Activated CD4-positive, alpha-beta T cell treated with anti-CD3 and anti-CD28 coated beads, Interleukin-2, Interleukin-4, amounts not matched to agents 100 ng/mL and 50 ng/mL, durations not matched to agents 16 hours and 8 hours (primary cell): ENCODE measurements at places on chromosomes 2 and 18.
A peak's percentile ranks its signal among the peaks of the same experiment; 100 is the strongest.

- no peak for DNase-seq
These were observed 493.9 kb upstream of the MAP2 start for GRCh38 chr2:208929894-208930427.

GRCh38 chr2:82215212-82215611 is 1910.7 kb upstream of the LRRTM1 start:
- DNase-seq: no peak

- no peak for DNase-seq
These were observed 31.9 kb upstream of the CWC22 start for GRCh38 chr2:180038997-180039396.

DNA sequence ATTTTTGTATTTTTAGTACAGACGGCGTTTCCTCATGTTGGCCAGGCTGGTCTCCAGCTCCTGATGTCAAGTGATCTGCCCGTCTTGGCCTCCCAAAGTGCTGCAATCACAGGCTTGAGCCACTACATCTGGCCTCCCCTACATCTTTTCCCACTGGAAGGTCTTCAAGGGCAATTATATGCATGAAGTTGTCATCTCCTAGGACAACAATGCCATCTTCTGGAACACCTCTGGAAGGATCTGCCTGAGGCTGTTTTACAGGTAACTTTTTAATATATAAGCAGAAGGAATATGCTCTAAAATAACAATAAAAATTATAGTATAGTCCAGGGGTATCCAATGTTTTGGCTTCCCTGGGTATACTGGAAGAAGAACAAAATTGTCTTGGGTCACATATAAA is 321.4 kb downstream of the AFF3 start:
- no peak for DNase-seq

DNA sequence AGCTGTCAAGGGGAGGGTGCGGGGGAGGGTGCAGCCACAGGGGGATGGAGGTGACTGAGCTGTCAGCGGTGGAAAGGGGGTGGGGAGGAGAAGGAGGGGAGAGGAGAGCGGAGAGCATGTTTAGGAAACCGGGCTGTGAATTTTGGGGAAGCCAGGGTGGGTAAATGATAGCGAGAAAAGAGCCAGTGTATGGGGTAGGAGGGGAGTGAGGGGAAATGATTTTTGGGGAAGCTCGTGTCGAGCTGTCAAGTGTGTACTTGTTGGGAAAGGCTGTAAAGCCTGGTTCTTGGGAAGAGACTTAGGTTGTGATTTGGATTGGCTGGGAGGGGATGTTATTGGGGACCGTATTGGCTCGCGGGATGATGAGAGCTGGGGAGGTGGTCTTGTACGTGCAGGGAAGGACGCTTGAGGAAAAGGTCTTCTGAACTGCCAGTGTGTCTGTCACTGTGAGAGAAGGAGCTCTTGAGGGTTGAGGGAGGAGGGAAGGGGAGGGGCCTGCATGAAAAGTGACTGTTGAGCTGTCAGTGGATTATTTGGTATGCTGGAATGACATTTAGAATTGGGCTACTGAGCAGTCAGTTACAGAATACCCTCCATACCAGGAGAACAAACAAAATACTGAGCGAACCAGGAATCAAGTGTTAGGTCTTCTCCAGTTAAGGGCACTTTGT is 1.0 kb downstream of the UBR3 start:
- DNase-seq: peak; percentile 50

GRCh38 chr2:192413812-192414681 is 219.3 kb upstream of the TMEFF2 start:
- DNase-seq: no peak

- DNase-seq: no peak
These were observed 1.9 kb upstream of the NEUROD1 start for GRCh38 chr2:181682026-181682789.

DNA sequence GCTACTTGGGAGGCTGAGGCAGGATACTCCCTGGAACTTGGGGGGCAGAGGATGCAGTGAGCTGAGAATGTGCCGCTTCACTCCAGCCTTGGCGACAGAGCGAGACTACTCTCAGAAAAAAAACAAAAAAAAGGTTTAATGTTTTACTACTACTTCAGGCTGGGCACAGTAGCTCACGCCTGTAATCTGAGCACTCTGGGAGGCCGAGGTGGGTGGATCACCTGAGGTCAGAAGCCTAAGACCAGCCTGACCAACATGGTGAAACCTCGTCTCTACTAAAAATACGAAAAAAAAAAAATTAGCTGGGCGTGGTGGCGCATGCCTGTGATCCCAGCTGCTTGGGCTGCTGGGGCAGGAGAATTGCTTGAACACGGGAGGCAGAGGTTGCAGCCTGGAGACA is 75.7 kb upstream of the ATIC start:
- no peak for DNase-seq

DNA sequence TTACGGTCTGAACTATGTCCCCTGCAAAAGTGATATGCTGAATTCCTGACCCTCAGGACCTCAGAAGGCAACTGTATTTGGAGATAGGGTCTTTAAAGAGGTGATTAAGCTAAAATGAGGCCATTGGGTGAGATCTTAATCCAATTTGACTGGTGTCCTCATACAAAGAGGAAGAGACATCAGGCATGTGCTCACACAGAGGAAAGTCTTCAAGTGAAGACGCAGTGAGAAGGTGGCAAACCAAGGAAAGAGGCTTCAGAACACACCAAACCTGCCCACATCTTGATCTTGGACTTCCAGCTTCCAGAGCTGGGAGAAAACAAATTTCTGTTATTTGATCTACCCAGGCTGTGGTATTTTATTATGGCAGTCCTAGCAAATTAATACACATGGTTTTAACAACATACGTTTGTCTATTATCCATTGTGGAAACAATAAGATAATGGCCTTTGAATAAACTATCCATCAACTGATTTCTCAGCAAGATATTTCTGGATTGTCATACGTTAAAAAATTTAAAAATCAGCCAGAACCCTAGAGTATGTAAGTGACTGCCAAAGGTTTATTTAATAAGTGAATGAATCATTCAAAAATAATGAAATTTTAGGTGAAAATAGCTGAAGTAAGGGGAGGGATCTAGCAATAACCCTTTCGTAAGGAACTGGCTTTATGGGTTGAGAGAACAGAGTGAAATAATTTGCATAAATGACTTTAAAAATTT is 6.5 kb downstream of the WIPF1 start:
- DNase-seq: no peak

DNA sequence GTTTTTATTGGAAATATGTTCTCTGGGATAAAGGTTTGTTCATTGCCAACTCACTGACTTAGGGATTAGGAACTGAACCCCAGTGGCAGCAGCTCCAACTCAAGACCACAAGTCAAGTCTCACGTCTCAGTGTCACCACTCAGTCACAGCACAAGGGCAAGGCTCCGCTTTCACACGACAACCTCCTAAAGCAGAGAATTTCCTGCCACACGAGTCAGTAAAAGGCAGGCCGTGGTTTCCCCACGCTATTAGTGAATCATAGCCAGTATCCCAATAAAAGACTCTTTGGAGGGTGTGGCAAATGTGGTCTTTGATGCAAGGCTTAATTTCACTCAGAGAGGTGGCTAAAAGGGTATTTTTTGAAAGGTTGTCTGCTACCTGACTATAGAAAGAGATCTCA is 57.6 kb downstream of the PIEZO2 start:
- DNase-seq: no peak

GRCh38 chr2:152445791-152446201 is 110.8 kb downstream of the FMNL2 start:
- DNase-seq: peak; percentile 22

GRCh38 chr2:235201756-235202155 is 249.9 kb downstream of the SH3BP4 start:
- no peak for DNase-seq

DNA sequence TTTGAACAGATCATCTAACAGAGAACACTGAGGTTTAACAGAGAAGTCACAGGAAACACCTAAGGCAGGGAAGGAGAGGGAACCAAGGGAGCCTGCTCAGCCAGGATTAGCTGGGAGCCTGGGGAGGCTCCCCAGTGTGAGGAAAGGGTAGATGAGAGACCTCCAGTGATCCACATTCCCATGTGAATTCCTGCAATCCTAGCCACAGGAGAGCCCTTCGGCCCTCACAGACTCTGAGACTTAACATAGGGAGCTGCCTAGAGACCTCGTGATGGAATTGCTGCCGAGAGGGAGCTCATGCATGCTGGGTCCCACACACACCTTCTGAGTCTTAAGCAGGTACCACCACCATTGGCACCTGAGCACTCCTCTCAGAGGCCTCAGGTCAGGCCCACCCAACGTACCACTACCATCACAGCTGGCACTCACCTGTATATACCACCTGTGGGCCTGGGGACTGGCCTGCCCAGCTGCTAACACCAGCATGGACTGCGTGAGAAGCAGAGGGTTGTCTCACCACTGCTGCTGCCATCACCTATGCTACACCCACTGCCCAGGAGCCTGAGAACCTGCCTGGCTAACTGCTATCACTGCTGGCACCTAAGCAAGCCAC is 225.9 kb upstream of the RASGRP3 start:
- DNase-seq: no peak

GRCh38 chr2:171673905-171674304 is 13.4 kb upstream of the DYNC1I2 start:
- DNase-seq: no peak

DNA sequence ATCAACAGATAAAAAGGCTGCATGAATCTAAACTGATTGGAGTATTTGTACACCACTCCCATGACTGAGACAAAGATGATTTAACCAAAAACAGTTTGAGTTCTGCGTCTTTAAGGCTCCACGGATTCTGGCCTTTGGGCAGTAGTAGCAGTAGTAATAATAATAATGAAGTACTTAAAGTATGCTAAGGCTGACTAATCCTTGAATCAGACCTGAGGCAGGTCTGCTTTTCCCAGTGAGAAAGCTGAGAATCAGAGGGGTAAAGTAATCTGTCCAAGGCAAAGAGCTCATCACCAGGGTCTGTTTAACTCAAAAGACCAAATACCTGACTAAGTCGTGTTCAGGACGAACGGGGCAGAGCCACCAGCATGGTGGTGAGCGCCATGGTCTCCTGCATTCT is 61.4 kb downstream of the ID2 start:
- no peak for DNase-seq

DNA sequence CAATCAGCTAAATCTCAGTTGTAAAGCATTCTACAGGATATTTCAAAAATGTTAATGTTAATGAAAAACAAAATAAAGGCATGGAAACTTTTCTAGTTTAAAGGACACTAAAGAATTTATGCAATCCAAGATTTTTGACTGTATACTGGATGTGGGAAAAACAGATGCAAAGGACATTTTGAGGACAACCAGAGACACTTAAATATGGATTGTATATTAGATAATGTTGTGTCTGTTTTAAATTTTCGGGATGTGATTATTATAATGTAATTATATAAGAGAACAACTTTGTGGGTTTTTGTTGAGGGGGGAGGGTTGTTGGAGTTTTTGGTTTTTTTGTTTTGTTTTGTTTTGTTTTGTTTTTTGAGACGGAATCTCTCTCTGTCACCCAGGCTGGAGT is 30.9 kb downstream of the PSMA8 start:
- no peak for DNase-seq
